ENCODE measurements at places on chromosomes 1 and 21.

GRCh38 chr1:86795316-86795715 is 90.9 kb downstream of the SH3GLB1 start:
- DNase-seq, result no peak

GRCh38 chr1:41371630-41372599 is 10.7 kb downstream of the FOXO6 start:
- DNase-seq, result peak; percentile 94

DNA sequence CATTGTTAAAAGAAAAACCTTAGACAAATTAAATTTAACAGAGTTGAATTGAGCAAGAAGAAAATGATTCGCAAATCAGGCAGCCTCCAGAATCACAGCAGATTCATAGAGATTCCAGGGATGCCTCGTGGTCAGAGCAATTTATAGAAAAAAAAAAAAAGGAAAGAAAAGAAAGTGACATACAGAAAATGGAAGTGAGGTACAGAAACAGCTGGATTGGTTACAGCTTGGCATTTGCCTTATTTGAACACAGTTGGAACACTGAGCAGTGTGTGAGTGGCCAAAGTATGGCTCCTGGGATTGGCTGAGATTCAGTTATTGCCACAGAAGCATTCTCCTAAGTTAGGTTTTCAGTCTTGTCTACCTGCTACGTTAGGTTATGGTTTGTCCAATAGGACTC is 9.1 kb upstream of the C21orf91 start:
- DNase-seq, result no peak

DNA sequence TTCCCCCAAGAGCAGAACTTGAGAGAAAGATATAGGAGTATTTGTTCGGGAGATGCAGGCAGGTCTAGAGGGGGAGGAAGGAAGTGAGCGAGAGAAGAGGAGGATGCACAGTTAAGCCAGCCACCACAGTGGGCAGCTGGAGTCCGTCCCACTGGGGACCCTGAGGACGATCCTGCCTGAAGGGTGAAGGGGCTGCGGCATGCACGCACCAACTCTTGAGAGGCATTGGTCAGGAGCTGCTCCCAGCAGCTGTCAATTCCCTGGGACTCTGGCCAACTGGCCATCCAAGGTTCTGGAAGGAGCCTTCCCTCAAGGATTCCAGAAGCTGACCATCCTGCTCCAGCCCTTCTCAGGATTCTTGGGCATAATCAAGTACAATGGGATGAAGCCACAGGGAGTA is 246.9 kb downstream of the MATN1 start:
- DNase-seq, result no peak

- DNase-seq, result no peak
These were observed 78.9 kb downstream of the CAMTA1 start for GRCh38 chr1:6864166-6864565.

- no peak for DNase-seq
These were observed 171.2 kb upstream of the RUNX1 start for GRCh38 chr21:35220301-35220700.

- DNase-seq, result no peak
These were observed 401.7 kb upstream of the RUNX1 start for GRCh38 chr21:35450830-35451229.

GRCh38 chr1:186672596-186672995 is 7.6 kb downstream of the PTGS2 start:
- DNase-seq, result no peak

GRCh38 chr1:29125788-29126187 is 2.1 kb upstream of the TMEM200B start:
- no peak for DNase-seq

GRCh38 chr1:27418326-27419185 is 26.1 kb downstream of the GPR3 start:
- DNase-seq, result no peak

- DNase-seq, result no peak
These were observed 117.0 kb downstream of the GLUL start for GRCh38 chr1:182274618-182275017.

GRCh38 chr1:1567891-1568291 is 6.8 kb downstream of the SSU72 start:
- no peak for DNase-seq

DNA sequence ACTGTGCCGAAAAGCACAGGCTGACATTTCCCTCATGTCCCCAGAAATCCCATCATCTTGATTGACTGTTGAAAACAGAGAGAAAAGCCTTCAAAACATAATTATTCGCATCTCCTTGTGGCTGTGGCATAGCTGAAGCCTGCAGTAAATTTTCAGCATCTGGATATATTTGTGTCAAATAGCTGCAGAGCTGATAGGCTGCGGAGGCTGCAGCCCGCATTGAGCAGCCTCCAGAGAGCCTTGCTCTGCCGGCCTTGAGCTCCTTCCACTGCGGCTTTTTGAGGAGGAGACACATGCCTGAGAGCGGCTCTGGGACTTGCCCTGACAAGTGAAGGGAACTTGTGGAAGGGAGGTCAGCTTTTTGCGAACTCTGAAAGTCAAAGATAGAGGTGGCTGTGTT is 144.7 kb downstream of the RYR2 start:
- no peak for DNase-seq

DNA sequence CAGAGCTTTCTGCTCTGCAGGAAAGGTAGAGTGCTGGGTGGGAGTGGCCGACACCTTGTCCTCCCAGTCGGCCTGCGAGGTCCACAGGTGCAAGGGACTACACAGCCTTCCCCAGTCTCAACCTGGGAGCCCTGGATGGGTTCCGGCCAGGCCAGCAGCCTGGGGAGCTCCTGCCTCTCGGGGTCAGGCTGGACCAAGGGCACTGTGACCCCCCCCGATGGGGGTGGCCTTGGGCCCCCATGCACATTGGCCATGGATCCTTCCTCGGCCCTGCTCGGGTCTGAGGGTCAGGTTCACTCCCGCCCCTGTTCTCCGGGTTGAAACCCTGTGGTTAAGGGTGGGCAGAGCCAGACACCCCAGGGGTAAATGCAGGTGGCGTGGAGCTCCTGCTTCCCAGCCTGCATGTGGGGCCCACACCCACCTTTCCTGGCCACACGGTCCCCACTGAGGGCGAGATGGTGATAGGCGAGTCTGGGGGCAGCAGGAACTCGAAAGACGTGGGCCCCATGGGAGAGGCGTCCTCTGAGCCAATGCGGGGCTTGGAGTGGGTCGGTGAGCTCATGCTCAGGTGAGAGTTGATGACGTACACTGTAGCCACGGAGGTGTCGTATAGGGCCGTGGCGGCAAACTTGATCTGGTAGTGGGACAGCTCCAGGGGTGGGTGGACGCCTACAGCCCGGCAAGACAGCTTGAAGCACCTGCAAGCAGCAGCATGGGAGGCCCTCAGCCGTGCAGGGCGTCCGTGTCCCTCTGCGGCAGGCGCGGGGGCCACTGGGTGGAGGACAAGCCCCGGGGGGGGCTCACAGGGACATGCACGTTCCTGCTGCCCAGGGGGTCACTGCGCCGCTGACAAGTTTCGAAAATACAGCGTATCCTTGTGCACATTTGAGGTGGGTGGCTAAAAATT is 10.8 kb upstream of the TMEM52 start:
- no peak for DNase-seq

- peak; percentile 37 for DNase-seq
These were observed 100.2 kb downstream of the DPYD start for GRCh38 chr1:97820470-97821188.

DNA sequence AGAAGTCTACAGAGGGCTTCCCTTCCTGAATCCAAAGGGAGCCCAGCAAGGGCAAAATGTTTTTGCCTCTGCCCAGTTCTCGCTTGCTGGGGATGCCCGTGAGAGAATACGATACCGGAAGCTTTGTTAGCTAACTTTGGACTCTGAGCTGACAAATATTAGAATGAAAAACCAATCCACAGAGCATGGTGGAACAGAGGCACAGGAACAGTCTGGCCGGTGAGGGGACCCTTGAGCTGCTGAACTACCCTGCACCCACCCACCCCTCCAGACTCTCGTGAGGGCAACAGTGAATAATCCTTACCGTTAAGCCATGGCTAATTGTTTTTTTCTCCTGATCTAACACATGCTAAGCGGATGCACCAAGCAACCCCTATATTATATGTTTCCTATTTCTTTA is 76.3 kb upstream of the AKT3 start:
- no peak for DNase-seq

DNA sequence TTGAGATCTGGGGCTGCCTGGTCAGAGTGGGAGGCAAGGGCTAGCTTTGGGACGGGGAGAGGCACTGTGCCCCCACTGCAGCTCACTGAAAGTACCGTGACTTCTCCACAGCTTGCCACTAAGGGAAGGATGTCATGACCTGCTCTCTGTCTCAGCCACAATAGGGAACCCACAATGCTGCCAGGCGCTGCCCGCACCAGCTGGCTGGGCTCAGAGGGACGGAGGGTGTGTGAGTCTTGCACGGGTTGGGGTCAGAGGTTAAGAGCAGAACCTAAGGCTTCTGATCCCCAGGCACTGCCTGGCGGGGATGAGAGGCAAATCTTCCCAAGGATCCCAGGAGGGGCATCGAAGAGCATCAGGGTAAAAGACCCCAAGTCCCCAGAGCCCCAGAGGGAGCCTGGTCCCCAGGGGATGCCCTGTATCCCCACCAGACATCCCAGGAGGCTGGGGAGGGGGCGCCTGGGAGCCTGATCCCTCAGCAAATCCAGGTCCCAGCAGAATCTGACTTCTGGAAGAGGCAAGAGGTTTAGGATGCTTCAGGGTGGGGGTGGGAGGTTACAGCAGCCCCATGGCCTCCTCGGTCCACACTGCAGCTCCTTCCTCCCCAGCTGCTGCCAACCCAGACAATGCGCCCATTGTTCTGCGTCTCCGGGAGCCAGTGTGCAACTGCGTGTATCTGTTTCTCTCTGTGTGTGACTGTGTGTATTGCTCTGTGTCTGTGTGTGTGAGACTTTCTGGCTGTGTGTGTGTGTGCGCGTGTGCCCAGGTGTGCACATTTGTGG is 2.0 kb upstream of the MARCKSL1 start:
- DNase-seq, result no peak

GRCh38 chr1:2786329-2787162 is 14.9 kb downstream of the TTC34 start:
- peak; percentile 0 for DNase-seq

DNA sequence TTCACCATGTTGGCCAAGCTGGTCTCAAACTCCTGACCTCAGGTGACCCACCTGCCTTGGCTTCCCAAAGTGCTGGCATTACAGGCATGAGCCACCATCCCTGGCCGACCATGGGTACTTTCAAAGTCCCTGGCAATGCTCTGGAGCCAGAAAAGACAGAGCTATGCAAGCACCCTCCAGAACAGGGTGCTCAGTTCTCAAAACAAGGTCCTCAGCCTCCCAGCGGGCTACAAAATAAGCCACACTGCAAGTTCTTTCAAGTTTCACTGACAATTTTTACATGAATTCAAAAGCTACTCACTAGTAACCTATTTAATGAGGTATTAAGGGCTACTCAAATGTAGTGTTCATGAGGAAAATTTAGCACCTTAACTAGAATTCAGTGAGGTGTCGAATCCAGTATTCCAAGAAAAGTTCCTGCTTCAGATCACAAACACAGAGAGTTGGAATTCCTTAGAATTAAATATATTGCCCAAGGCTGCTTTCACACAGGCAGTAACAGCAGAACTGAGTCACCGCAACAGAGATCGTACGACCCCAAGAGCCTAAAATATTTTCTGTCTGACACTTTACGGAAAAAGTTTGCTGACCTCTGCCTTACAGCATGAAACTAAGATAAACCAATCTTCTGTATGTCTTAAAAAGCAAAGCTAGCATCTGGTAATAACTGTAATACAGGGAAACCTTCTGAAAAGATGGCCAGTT is 60.7 kb downstream of the HSF2BP start:
- no peak for DNase-seq

DNA sequence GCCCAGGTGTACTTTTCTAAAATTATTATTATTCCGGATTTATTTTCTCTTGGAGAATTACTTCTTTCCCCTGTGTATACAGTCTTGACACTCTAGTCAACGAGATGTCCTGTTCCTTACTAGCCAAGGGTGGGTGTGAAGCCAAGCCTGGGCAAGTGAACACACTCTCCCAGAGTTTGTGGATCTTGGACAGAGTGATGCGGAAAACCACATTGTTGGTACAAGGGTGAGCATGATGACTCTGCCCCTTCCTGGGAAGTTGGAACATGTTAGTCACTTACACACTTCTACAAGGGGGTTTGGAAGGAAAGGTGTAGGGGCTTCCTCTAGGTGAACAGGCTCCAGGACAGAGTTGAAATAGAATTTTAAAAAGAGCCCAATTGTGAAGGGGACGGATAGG is 20.0 kb upstream of the RD3 start:
- no peak for DNase-seq

GRCh38 chr1:239361403-239361802 is 25.0 kb upstream of the CHRM3 start:
- DNase-seq, result no peak

GRCh38 chr1:239197871-239198270 is 188.5 kb upstream of the CHRM3 start:
- no peak for DNase-seq

GRCh38 chr1:213521206-213521605 is 466.6 kb upstream of the PROX1 start:
- DNase-seq, result no peak

- DNase-seq, result no peak
These were observed 158.9 kb upstream of the PROX1 start for GRCh38 chr1:213828867-213829266.

DNA sequence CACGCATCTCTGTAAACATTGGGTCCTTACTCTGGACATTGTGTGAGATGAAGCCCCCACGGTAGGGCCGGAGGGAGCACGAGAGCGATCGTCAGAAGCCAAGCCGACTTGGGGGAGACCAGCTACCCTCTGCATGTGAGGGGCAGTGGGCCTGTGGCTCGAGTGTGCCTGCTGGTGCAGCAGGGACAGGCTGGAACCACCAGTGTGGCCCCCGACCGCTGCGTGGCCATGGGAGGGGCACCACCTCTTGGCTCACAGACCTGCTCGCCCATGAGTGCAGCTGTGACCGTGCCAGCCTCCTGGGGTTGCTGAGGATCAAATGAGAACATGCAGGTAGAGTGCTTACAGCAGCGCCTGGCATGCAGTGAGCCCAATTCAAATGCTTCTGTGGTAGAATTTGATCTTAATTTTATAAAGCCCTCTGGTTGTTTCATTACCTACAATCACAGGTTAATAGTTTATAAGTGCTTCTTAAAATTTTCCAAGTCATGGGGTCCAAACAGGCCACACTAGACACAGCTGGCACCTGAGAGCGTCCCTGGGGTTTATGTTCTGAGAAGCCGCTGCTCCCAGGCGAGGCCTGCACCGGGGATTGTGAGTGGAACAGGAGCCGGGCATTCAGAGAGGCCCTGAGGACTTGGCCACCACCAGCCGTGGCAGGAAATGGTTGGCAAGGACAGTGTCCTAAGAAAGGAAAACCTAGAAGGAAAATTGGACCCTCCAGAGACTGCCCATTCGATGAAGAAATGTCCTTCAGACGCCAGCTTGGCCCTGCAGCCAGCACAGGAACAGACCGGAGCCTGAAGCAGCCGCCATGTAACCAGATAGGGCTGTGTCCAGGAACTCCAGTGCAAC is 22.6 kb upstream of the ADARB1 start:
- DNase-seq, result no peak
